ENCODE measurements at places on chromosomes 7 and 10.

DNA sequence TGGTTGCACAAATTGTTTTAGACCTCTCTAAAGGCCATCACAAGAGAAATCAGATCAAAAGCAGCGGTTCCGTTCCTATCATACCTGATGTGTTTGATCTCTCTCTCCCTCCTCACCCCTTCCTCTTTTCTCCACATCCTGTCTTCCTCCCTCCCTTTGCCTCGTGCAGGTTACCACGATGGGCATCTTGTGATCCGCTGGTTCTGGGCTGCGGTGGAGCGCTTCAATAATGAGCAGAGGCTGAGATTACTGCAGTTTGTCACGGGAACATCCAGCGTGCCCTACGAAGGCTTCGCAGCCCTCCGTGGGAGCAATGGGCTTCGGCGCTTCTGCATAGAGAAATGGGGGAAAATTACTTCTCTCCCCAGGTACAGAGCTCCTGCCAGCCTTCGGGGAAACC is 28.5 kb upstream of the STK17A start:
- no peak for DNase-seq

DNA sequence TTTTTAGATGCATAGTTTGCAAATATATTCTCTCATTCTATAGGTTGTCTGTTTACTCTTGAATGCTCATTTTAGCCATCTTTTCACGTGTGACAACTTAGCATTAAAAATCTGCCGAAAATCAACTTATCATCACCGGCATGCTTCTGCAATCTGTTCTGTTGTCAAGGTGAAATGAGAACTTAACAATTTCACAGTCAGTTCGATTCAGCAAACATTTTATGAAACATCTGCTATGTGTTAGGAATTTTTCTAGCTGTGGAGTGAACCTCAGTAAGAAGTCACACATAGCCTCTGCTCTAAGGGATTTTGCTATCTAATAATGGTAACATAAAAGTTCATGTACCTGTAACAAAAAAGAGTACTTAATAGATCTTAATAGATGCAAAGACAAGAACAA is 256.1 kb downstream of the ZWINT start:
- DNase-seq: no peak

DNA sequence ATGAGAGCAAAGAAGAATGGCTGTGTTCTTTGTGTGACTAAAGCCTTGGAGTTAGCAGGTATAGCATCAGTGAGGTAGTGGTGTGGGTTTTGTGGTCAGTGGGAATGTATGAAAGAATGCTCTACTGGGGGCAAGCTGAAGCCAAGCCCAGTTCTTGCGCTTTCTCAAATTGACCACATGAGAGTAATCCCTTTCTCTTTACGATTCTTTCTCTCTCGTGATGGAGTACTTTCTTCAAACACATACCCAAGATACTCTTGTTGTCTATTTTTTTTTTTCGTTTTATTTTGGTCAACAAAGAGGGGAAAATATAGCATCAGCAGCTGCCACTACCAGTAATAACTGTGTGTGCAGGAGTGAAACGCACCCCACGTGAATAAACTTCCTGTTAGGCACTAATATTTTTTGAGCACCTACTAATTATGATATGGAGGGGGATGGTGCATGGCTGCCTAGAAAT is 8.4 kb upstream of the PANK1 start:
- no peak for DNase-seq

GRCh38 chr7:17689361-17689902 is 250.9 kb downstream of the SNX13 start:
- DNase-seq: no peak

DNA sequence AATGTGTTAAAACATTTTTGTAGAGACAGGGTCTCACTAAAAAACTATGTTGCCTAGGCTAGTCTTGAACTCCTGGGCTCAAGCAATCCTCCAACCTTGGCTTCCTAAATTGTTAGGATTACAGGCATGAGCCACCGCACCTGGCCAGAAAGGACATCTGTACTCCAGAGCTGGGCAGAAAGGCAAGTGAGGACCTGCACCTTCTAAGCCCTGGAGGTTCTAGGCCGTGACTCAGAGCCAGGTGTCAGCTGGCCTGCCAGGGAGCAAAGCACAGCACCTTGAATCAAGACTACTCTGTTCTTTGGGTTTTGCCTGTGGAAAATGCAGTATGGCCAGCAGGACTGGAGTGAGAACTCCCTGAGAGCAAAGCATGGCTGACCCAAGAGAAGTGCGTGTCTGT is 396.5 kb downstream of the ADRA2A start:
- no peak for DNase-seq

- no peak for DNase-seq
Observed at GRCh38 chr10:131726076-131726880, 174.5 kb upstream of the PPP2R2D start.

GRCh38 chr7:83984076-83984475 is 210.5 kb downstream of the SEMA3A start:
- DNase-seq: no peak

- DNase-seq: no peak
Observed at GRCh38 chr10:58384095-58384494, 1.1 kb upstream of the TFAM start.

- DNase-seq: no peak
Observed at GRCh38 chr10:71761105-71761511, 12.2 kb downstream of the VSIR start.

DNA sequence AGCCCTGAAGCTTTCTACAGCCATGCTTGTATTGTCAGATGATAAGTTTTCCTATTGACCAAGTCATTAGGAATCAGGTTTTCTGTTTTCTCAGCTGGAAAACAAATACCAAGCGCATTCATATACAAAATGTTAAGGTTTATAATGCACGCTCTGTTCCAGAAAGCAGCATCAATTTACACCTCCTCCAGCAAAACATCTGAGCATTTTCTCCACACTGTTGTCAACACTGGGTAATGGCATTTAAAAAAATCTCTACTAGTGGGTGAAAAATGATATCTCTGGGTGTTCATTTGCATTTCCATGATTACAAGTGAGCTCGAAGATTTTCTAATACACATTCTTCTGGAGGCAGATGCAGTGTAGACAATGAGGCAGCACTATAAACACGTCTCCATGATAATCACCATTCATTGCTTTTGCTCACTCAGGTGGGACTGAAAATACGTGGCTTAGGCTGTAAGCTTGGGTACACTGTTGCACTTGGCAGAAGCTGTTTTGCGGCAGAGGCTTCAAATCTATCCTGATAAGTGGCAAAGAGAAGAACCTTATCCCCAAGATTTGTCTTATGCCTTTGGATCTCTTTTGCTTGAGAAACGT is 114.8 kb upstream of the PLPP4 start:
- no peak for DNase-seq

Measured in central memory CD8-positive, alpha-beta T cell (primary cell).